ENCODE measurements at places on chromosomes 16 and 17. TPM values are rescaled to one million over a fixed set of nuclear protein-coding genes. Genes with fewer than 3 reads are reported as not detected.
A peak's percentile ranks its signal among the peaks of the same experiment; 100 is the strongest.

DNAAF1 gene
- total RNA-seq, result not detected

CTRB2 gene
- total RNA-seq, result not detected

PLXDC1 gene
- 10.2 TPM for total RNA-seq

GRCh38 chr16:1067629-1068028 is 4.9 kb upstream of the SSTR5 start:
- DNase-seq, result no peak

- peak; percentile 73 for DNase-seq
Measured at GRCh38 chr16:80369138-80369958, 171.4 kb upstream of the DYNLRB2 start.

Data from sigmoid colon (tissue), 7 donors.